ENCODE measurements at places on chromosomes 5 and 9.

DNA sequence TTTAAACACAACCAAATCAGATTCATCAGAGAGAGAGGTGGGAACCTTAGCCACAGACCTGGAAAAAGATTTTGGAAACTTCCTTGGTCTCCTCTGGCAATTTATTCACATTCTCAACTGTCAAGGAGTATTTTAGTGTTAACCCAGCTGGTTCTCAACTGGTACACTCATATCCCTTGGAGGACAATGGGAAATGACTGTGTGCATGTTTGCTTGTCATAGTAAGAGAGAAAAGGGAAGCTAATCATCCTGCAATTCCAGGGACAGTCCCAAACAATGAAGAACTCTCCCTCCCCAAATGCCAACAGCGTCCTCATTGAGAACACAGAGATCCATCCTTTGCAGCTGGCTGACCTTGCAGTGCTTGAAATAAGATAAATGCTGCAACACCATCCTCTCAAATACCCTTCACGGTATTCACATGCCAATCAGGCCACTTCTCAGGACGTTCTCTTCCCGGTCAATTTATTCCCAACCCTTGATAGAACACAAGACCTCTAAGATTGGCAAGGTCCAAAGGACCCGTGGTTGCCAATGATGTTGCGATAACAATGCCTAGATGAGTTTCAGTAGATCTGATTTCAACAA, 75.5 kb downstream of the EPB41L4B start:
- DNase-seq: no peak

- no peak for DNase-seq
Measured at GRCh38 chr5:98248949-98249348, 524.5 kb upstream of the RGMB start.

GRCh38 chr5:39455645-39456044, 30.9 kb upstream of the DAB2 start:
- no peak for DNase-seq

- no peak for DNase-seq
Measured at GRCh38 chr9:131936929-131937328, 142.7 kb downstream of the MED27 start.

DNA sequence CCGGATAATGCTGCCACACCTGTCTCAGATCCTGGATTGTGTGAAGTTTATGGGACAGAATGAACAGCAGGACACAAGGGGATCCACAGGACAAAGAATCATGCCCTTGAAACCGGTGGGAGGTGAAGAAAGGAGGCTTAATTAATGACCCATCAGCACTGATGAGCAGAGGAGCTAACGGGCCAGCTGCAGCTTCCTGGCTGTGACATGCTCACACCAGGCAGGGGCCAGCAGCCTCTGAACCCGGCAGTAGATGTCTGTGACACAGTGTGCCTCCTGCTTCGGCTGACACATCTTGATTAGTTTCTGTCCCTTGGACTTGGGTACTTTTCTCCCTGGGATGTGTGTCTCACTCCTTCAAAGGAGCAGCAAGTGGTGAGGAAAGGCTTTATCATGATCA, 328.8 kb upstream of the BRINP1 start:
- DNase-seq: no peak

GRCh38 chr5:132017738-132018625, 6.5 kb upstream of the ACSL6 start:
- DNase-seq: no peak
